ENCODE measurements at places on chromosomes 3 and 15.

DNA sequence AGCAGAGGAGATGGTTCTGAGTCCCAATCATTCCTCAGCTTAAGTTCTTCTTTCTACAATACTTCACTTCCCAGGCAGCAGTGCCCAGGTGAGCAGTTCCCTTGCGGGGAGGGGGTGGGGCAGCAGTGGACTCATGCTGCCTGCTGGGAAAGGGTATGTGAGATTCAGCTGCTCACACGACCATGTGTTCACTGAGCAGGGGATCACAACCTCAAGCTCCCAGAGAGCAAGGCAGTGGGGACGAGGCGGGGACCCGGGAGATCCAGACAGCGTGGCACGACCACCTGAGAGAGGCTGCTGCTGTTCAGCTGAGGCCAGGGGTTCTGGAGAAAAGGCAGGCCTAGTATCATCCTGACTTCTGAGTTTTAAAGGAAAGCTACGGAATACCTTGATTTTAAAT, 166.6 kb downstream of the XXYLT1 start:
- DNase-seq = no peak

DNA sequence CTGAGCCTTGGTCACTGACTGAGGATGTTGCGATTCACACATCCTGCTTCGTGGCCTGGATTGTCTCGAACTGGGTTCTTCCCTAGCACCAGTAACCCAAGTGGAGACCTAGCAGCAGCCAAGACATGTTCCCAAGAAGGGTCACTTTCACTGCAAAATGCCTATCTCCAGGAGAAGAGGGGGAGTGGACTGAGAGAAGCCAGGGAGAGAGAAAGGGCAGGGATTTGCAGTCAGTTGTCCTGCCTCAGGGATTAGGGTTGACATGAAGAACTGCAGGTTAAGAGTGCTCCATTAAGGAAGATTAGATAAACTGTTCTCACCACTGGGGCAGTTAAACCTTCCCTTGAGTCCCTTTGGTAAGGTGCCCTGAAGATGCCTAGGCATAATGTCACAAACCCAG, 5.7 kb upstream of the CD276 start:
- DNase-seq = no peak

DNA sequence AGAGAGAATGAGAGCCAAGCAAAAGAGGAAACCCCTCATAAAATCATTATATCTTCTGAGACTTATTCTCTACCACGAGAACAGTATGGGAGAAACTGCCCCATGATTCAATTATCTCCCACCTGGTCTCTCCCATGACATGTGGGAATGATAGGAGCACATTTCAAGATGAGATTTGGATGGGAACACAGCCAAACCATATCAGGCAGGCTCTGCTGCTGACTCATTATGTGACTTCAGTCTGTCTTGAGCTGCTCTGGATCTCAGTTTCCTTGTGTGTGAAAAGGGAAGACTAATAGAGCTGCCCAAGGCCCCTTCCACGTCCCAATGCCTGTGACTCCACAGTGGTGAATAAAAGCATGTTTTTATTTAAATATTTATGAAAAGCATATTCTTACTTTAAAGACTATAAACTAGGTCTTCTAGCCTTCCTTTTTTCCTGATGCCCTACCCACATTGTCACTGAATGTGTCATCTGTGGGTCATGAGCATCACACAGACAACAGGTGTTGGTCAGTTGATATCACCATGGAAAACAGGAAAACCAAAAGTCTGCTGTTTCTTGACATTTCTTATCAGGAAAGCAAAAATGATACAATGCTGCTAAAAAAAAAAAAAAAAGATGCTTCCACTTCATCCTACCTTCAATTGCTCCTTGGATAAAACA, 96.0 kb upstream of the PPP2R3A start:
- no peak for DNase-seq

GRCh38 chr15:59419170-59419569, 18.8 kb upstream of the FAM81A start:
- no peak for DNase-seq

- peak; percentile 36 for DNase-seq
Measured at GRCh38 chr15:68930268-68931022, at the start of gene SPESP1. SPESP1 (plus strand) TSS chr15:68930525; CDS start chr15:68930654, 129 bp downstream.

DNA sequence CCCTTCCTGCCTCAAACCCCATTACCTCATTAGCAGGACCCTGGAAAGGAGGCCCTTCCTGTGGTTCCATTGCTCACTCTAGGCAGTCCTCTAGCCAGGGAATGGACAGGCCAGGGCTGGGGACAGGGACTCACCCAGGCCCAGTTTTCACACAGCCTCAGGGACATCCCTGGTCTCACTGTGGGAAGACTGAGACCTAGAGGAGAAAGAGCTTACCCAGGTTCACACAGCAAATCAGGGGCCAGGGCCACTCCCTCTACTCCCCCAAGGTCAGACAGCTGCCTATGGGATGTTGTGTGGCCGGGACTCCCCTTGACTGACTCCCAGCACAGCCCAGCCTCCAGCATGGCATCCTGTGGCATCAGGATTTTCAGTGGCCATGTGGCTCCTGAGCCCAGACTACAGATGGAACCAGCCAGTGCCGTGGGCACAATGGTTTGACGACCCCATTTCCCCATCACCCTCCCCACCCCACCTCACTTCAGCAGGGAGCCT, 49.3 kb downstream of the ADAMTS7 start:
- DNase-seq = no peak

- DNase-seq = no peak
Measured at GRCh38 chr3:63964681-63965485, 52.7 kb upstream of the SCAANT1 start.

GRCh38 chr3:149647285-149647684, 10.5 kb downstream of the WWTR1 start:
- DNase-seq = no peak

DNA sequence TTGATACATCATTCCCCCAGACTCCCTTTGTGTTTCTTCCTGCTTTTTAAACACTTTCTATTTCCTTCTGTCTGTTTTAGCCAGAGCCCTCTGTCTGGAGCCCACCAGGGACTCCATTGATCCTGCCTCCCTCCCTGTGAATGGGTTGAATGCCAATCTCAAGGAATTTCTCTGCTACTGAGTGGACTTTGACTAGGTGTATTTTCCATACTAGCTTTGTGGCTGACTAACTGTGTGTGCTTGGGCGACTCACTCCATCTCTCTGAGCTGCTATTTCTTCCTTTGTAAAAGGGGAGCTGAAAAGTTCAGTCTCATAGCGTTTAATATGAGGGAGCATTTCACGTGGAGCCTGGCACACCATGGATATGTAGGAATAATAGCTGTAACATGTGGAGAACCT, 98.8 kb downstream of the EEFSEC start:
- no peak for DNase-seq

- no peak for DNase-seq
Measured at GRCh38 chr3:135348690-135349089, 553.6 kb downstream of the EPHB1 start.

DNA sequence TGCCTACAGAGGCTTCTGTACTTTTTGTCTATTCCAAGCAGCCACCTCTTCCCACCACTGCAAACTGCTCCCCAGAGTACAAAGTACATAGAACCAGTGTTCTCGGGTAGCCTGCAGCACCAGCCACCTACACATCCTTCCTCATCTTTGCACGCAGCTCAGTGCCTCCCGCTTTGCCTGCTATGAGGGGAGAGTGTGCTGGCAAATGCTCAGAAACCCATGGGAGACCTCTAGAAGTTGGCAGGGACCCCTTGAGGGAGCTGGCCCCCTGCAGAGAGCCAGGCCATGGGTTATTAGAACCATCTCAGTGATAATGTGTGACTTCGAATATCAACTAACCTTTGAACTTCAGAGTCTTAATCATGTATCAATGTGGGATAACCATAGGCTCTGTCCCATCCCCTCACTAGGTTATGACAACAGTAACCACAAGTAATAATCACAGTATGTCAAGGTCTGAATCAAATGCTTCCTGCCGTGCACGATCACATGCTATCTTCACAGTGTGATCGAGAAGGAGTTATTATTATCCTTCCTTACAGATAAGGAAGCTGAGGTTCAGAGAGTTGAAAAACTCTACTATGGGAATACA, 22.8 kb upstream of the SMAD3 start:
- DNase-seq = no peak

GRCh38 chr3:82088749-82089148, 327.3 kb upstream of the GBE1 start:
- no peak for DNase-seq

GRCh38 chr3:161647936-161648470, 151.4 kb downstream of the OTOL1 start:
- DNase-seq = no peak
